Activated T-helper 9 cell treated with anti-CD3 and anti-CD28 coated beads, Interleukin-2, amount 50 U/mL, for 16 hours (primary cell): ENCODE measurements at places on chromosomes 6 and 20.

DNA sequence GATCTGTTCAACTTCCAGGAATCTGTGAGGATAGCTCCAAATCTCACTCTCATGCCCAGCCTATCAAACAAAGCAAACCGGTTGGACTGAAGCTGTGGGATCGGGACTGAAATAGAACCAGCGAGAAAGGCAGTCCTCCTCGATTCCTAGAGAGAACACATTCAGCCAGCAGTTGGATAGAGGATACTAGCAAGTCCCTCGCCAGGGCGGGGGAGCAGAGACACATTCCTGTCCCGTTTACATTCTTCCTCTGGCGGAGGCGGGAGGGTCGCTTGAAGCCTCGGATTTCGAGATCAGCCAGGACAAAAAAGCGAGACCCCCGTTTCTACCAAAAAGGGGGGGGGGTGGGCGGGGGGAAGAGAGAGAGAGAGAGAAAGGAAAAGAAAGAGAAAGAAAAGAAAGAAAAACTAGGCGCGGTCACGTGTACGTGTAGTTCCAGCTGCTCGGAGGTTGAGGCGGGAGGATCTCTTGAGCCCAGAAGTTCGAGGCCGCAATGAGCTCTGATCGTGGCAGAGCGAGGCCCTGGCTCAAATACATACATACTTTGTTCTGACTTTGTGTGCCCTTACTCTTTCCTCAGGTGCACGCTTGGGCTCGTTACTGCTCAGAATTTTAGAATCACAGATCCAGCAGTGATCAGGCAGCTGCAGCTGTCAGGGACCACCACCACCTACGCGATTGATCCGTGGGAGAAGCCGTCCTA is 19.5 kb downstream of the ZNF311 start:
- no peak for DNase-seq

DNA sequence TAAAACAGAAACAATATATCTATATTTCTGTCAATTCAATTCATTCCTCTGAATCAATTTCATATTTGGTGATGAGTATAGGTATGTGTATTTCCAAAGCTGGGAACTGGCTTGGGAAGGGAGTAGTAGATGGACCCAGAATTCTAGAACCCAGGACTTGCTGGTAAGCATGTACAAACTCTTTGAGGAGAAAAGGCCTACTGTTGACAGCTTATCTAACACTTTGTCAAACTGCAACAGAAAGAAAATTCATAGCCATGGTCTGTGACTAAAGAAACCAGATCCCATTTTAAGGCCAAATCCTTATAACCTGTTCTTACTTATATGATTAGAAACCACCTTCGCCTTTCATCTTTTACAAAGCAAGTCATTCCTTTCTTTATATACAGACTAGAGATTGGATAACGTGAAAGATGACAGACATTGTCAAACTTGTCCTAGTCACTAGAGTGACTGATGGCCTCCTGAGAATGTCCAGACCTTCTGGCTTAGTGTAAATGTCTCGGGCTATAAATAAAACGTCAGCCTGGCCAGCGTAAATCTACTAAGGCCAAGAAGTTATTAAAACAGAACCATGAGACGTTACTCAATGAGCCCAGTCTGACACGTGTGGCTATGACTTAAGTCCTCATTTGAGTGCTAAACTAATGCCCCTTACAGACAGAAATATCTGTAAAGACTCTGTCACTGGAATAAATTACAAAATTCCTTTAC is 152.3 kb downstream of the ALDH8A1 start:
- no peak for DNase-seq

DNA sequence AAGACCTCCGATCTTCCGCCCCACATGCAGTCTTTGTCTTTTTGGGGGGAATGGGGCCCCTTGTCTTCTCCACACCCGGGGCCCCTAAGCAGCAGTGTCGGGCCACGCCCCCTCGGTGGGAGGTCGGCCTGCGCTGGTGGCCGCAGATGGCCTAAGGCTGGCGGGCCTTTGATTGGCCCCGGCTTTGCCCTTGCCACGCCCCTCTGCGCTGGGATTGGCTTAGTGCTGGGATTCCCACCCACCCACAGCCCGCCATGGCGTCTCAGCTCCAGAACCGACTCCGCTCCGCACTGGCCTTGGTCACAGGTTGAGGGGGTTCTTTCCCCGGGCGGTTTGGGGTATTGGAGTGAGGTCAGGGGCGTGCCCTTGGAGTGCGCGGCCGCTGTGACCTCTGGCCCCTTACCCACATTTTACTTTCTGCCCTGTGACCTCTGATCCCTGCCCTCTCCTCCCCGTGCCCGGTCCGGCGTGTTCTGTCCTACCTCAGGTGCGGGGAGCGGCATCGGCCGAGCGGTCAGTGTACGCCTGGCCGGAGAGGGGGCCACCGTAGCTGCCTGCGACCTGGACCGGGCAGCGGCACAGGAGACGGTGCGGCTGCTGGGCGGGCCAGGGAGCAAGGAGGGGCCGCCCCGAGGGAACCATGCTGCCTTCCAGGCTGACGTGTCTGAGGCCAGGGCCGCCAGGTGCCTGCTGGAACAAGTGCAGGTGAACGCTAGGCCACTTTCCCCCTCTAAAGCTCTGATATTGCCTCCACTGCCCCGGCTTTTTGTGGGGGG is at the start of gene HSD17B8:
Gene HSD17B8, plus strand, starts transcription at position 241 of the 776 bp plus-strand sequence. Its CDS starts 14 bp downstream, at position 255.
- DNase-seq: peak; percentile 87

GRCh38 chr20:9672027-9672426 is 157.6 kb downstream of the LAMP5 start:
- no peak for DNase-seq

DNA sequence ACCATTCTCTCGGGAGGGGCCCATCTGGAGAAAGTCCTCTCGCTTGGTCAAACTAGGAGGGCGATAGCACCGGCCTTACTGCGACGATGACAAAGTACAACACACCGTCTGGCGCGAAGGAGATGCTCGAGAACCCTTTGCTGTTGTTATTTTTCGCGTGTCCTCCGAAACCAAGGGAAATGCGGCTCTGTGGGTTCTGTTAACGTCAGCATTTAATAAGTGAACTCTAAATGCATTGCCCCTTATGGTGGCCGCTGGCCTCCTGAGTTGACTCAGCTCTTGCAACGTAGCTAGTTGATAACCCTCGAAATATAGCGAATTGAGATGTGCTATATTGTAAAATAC is 577 bp upstream of the SCAND1 start:
- no peak for DNase-seq

DNA sequence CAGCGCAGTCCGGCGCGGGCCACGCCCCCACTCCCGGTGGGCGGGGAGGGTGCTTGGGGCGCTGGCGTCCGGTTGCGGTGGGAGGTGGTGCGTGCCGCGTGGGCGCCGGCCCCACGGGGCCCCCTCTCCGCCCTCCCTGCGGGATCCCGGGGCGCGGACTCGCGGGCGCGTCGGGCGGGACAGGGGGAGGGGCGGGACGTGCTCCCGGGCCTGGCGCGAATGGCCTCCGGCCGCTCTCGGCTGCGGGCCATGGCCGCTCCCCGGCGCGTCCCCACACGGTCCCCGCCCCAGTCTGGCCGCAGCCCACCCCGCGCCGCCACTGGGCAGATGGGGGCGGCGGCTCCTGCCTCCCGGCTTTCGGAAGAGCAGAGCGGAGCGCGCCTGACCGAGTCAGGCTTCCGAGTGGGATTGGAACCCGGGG is 771 bp upstream of the PPP1R3G start:
- DNase-seq: no peak

GRCh38 chr6:16163066-16163465 is 34.2 kb downstream of the MYLIP start:
- no peak for DNase-seq

GRCh38 chr20:24017458-24017755 is 28.8 kb upstream of the GGTLC1 start:
- DNase-seq: no peak

- DNase-seq: no peak
These were observed 22.8 kb upstream of the KHDC1 start for GRCh38 chr6:73285674-73286283.

GRCh38 chr6:73817253-73817652 is 121.2 kb downstream of the CD109 start:
- no peak for DNase-seq
